ENCODE measurements at places on chromosomes 2 and 18.

GRCh38 chr18:51621864-51622160, 424.3 kb upstream of the MEX3C start:
- DNase-seq, result no peak

GRCh38 chr18:57846258-57846657, 43.1 kb upstream of the ATP8B1 start:
- DNase-seq, result no peak

GRCh38 chr18:58887613-58887963, 22.9 kb downstream of the ZNF532 start:
- no peak for DNase-seq

DNA sequence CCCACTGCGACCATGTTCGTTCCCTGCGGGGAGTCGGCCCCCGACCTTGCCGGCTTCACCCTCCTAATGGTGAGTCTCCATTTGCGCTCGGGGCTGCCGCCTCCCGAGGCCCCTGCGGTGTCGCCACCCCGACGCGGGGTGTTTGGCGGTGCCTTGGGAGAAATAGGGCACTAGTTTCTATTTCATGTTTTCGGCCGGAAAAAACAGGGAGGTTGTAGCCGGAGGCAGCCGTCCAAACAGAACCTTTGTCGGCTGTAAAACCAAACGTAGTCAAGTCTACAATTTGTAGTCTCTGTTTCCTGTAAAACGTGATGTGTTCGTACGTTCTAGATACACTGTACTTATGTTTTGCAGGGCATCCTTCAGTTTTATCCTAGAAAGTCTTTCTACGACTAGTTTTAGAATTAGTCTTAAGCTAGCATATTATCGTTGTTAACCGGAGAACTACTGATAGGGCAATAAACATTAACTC, 290 bp downstream of the PSMG2 start:
- no peak for DNase-seq

GRCh38 chr18:79754831-79755351, 42.8 kb upstream of the KCNG2 start:
- no peak for DNase-seq

Measured in stimulated activated naive CD4-positive, alpha-beta T cell treated with Interleukin-2 at 50 U/mL for 16 hours (primary cell).